ENCODE measurements at places on chromosomes 7 and 10. TPM values are rescaled to one million over a fixed set of nuclear protein-coding genes. Genes with fewer than 3 reads are reported as not detected.
A peak's percentile ranks its signal among the peaks of the same experiment; 100 is the strongest.

- H3K27me3 ChIP-seq, result peaks cover under 1% of the 10 kb centered on the region
- no peak for DNase-seq
- H3K27ac ChIP-seq, result peak overlapping the region; percentile 34
- no peak overlapping the region for H3K4me3 ChIP-seq
- peaks cover 8% of the 10 kb centered on the region for H3K4me1 ChIP-seq
These were observed 94.1 kb downstream of the TCF7L2 start for GRCh38 chr10:113044016-113044755.

- no peak overlapping the region for H3K27ac ChIP-seq
- H3K27me3 ChIP-seq, result peaks cover 2% of the 10 kb centered on the region
- peaks cover 22% of the 10 kb centered on the region for H3K4me1 ChIP-seq
- DNase-seq, result no peak
- H3K36me3 ChIP-seq, result no peaks in the 10 kb centered on the region
These were observed 69.0 kb downstream of the CREB3L2 start for GRCh38 chr7:137932881-137933269.

DNA sequence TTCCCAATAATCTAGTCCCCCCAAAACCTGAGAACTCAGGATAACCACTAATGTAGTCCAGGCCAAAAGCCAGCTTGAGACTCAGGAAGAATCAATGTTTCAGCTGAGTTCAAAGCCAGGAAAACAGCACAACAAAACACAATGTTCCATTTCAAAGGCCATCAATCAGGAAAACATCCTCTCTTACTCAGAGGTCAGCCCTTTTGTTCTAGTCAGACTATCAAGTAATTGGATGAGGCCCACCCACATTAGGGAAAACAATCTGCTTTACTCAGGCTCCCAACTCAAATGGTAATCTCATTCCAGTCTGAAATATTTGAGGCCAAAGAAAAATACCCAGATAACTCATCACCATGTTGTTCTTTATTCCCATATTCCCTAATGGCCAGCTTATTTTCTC is 152.2 kb downstream of the SDHAF3 start:
- no peaks in the 10 kb centered on the region for H3K4me1 ChIP-seq
- H3K27me3 ChIP-seq, result peaks cover 2% of the 10 kb centered on the region
- H3K36me3 ChIP-seq, result no peaks in the 10 kb centered on the region
- no peak for DNase-seq
- H3K27ac ChIP-seq, result no peak overlapping the region

DNA sequence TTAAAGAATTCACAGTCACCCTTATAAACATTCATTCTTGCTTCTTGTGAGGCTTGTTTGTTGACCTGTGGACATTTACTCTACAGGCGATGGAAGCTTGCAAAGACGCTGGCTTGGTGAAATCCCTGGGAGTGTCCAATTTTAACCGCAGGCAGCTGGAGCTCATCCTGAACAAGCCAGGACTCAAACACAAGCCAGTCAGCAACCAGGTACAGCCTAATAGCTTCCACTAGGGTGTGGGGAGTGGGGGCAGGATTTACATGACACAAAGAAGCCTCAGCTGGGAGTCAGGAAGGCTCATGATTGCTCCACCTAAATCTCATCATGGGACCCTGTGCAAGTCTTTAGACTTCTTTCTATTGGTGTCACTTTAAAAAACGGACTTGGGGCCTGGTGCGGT is 29.0 kb downstream of the AKR1D1 start:
- H3K27ac ChIP-seq, result no peak overlapping the region
- H3K36me3 ChIP-seq, result no peaks in the 10 kb centered on the region
- no peaks in the 10 kb centered on the region for H3K4me1 ChIP-seq
- DNase-seq, result no peak
- no peaks in the 10 kb centered on the region for H3K27me3 ChIP-seq

GRCh38 chr7:128076796-128077271 is 45.6 kb upstream of the LRRC4 start:
- no peak overlapping the region for H3K4me3 ChIP-seq
- H3K4me1 ChIP-seq, result peaks cover 27% of the 10 kb centered on the region
- H3K36me3 ChIP-seq, result no peaks in the 10 kb centered on the region
- no peak overlapping the region for H3K27ac ChIP-seq

DNA sequence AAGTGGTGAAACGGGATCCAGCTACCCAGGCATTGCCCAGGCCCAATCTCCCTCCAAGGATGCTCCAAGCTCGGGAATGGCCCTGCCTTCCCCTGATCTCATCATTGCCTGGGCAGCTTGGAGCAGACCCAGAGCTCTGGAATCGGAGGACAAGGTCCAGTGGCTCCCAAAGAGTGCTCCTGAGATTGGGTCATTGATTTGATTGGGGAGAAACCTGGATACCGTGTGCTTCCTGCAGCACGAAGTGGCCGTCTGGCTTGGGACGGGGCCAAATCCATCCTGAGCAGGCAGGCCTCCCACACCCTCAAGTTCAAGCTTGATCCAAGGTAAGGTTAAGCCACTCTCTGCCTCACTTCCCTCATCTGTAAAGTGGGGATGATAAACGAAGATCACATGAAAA is 69.9 kb downstream of the OAT start:
- H3K27ac ChIP-seq, result no peak overlapping the region
- DNase-seq, result no peak
- peaks cover 10% of the 10 kb centered on the region for H3K4me1 ChIP-seq
- H3K36me3 ChIP-seq, result no peaks in the 10 kb centered on the region

- peak overlapping the region; percentile 91 for H3K4me3 ChIP-seq
- H3K36me3 ChIP-seq, result peaks cover 12% of the 10 kb centered on the region
- no peak for DNase-seq
- peaks cover 12% of the 10 kb centered on the region for H3K27me3 ChIP-seq
- peaks cover 36% of the 10 kb centered on the region for H3K4me1 ChIP-seq
These were observed 1.1 kb downstream of the GRB10 start for GRCh38 chr7:50781381-50782293.

DNA sequence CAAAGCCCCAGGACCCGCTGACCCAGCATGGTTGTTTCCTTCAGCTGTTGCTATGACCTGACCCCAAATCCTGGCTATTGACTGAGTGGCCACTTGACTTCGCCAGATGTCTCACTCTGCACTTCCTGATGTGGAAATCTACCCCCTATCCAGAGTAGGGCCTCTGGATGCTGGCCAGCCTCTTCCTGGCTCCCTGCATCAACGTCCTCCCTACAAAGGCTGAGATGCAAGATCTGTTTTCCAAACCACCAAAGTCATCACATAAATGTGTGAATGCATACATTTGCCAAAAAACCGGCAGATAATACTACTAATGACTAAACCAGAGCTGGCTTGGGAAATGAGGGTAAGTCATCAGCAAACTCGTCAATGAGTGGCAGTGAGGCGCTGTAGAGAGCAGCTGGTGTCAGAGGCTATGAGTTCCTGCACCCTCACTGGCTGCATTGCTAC is 70.4 kb downstream of the PYROXD2 start:
- peaks cover 3% of the 10 kb centered on the region for H3K27me3 ChIP-seq
- H3K4me1 ChIP-seq, result peaks cover 2% of the 10 kb centered on the region
- peaks cover 32% of the 10 kb centered on the region for H3K36me3 ChIP-seq
- H3K27ac ChIP-seq, result no peak overlapping the region
- DNase-seq, result no peak

Gene DPYSL4
- total RNA-seq, result 402 TPM

Gene RAMP3
- total RNA-seq, result not detected

Gene CALHM2
- total RNA-seq, result 0.44 TPM

Gene SCART1
- total RNA-seq, result 3.8 TPM

Gene DBF4
- total RNA-seq, result 23.7 TPM

Data from glutamatergic neuron (in vitro differentiated cells).